Fibroblast of skin of right biceps (primary cell): ENCODE measurements at places on chromosomes 2 and 18.

DNA sequence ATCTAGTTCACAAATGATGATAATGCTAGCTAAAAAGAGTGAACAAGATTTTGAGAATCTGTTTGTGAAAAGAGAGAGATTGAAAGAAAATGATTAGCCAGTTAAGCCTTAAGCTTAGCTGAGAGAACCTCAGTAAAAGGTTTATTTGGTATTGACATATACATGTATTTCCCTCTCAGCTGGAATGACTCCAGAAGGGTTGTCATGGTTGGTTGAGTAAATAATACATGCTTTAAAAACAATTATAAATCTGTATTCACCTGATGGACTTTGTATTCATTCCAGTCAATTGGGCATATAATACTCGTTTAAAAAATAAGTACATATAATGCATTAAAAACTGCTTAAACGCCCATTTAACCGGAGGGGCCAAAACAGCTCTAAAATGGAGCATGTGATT lies 181.4 kb downstream of the GRB14 start:
- no peak for DNase-seq

DNA sequence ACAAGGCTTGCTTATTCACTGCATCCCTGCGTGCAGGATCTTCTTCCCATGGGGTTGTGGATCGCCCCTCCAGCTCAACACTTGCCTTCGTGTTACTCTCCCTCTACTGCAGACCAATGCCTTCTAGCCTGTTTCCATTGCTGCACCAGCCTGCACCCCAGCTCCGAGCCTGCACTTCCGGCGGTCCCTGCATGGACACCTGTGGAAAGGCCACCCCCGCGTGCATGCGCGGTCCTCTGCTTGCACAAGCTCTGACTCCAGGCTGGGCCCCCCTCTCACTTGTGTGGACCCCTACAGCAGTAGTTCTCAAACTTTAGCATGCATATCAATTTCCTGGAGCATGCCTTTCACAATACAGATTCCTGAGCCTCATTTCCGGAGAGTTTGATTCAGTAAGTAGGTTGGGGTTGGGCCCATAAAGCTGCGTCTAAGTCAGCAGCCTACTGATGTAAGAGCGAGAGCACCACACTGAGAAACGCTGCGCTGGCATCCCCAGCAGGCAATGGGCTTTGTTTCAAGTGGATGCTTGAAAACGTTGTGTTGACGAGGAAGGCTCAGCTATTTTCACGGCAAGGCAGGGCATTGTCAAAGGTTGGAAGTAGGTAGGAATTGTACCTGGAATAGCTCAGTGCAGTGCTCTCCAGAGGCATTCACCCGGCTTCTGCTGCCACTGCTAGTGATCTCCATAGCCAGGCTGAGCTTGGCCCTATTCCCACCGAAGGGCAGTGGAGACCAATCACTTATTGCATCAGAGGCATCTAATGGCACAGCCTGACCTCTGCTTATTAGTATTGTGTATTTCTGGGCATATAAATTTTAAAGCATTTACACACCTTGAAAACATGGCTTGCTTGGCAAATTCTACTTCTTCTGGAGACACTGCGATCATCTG lies 32.6 kb downstream of the CREG2 start:
- DNase-seq = no peak

DNA sequence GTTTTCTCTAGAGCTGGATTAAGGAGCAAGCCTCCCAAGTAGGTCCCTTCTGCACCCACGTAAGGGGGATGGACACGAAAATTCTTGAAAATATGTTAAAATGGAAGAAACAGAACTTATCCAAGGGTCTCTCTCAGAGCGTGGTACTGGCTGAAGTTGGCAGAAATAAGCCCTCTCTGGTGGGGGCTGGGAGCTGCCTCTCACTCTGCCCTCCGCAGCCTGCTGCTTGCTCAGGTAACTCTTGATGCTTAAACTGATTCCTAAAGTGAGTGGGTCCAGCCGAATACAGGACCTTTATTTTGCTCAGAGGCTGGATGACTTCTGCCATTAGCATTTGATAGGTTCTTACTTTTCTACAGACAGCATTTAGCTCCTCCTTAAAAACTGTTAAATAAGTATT lies 78.1 kb downstream of the SPHKAP start:
- no peak for DNase-seq

DNA sequence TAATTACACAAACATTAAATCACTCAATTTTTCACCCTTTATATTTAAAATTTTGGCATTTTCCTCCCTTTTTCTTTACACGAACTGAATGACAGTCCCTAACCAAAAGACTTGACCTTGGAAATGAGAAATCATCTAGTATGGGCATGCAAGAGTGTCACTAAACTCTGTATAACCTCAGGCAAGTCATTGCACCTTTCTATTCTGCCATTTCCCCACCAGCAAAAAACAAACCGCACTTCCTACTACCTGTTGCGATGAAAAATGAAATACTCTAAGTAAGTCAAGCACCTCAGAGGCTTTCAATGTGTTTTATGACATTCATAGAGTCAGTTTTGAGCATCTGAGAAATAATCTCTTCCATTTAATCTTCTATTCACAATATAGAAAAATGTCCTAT lies 44.1 kb downstream of the ANKRD44 start:
- DNase-seq = no peak

DNA sequence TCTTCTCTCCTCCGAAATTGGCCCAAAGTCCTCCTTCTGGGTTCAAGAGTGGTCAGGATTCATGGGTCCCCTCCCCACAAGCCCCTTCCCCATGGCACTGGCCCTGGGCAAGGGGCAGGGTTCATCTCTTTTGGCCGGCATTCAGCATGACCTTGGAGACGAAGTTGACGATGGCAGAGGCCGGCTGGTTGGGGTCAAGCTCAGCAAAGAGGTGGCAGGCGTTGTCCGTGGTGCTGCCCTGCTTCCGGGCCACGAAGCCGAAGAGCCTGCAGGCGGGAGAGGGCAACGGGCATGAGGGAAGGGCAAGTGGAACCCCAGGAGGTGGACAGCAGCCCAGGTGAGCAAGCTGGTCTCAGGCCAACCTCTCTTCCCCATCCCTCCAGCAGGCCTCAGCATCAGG lies 198.5 kb downstream of the TNS1 start:
- no peak for DNase-seq

GRCh38 chr2:151289972-151290866 lies 751 bp upstream of the NMI start:
- peak; percentile 39 for DNase-seq
